Nasal cavity respiratory epithelium epithelial cell of viscerocranial mucosa (primary cell): ENCODE measurements at places on chromosomes 5 and 9. TPM values are rescaled to one million over a fixed set of nuclear protein-coding genes. Genes with fewer than 3 reads are reported as not detected.

TAF11L5 gene
- total RNA-seq: not detected in 2 replicates

CDC20B gene
- total RNA-seq: under 0.01 TPM in 1 of 2 replicates, not detected in the other

PCDHB3 gene
- under 0.01 and 0.57 TPM in 2 replicates for total RNA-seq

GCNT4 gene
- total RNA-seq: 3.4 and 5.4 TPM in 2 replicates

DDX41 gene
- 96.0 and 120 TPM in 2 replicates for total RNA-seq

PCSK5 gene
- 3.8 and 7.9 TPM in 2 replicates for total RNA-seq

F2RL1 gene
- 44.5 and 59.1 TPM in 2 replicates for total RNA-seq

MOB3B gene
- 0.68 and 4.1 TPM in 2 replicates for total RNA-seq

TMEM215 gene
- not detected in 2 replicates for total RNA-seq

SEMA6A gene
- total RNA-seq: 0.34 and 13.0 TPM in 2 replicates

PIP5KL1 gene
- total RNA-seq: 4.1 and 4.3 TPM in 2 replicates

TMC1 gene
- total RNA-seq: 0.71 and 1.0 TPM in 2 replicates

LHFPL2 gene
- 43.4 and 59.8 TPM in 2 replicates for total RNA-seq

HSPA9 gene
- 875 and 937 TPM in 2 replicates for total RNA-seq

ALDOB gene
- total RNA-seq: not detected in 2 replicates

TERT gene
- not detected in 2 replicates for total RNA-seq

ELOVL7 gene
- total RNA-seq: 11.5 and 42.0 TPM in 2 replicates

SPATA6L gene
- total RNA-seq: 2.7 and 3.3 TPM in 2 replicates

GOLGA1 gene
- 12.0 and 18.0 TPM in 2 replicates for total RNA-seq

DIRAS2 gene
- total RNA-seq: 0.07 TPM in 1 of 2 replicates, not detected in the other

SLC6A18 gene
- total RNA-seq: not detected in 2 replicates

RELL2 gene
- 12.7 and 16.1 TPM in 2 replicates for total RNA-seq

CARD9 gene
- total RNA-seq: 0.34 and 1.2 TPM in 2 replicates

CXCL14 gene
- total RNA-seq: 0.34 and 6.5 TPM in 2 replicates

MAN2A1 gene
- 123 and 141 TPM in 2 replicates for total RNA-seq

SPINK1 gene
- total RNA-seq: 0.78 and 1.0 TPM in 2 replicates

SRP19 gene
- 134 and 152 TPM in 2 replicates for total RNA-seq

MATR3 gene
- total RNA-seq: 186 and 265 TPM in 2 replicates

VDAC1 gene
- total RNA-seq: 366 and 398 TPM in 2 replicates

FGF1 gene
- total RNA-seq: under 0.01 and 0.64 TPM in 2 replicates

GDNF gene
- under 0.01 and 0.07 TPM in 2 replicates for total RNA-seq

LCNL1 gene
- not detected in 2 replicates for total RNA-seq

OR2K2 gene
- total RNA-seq: not detected in 2 replicates

FBXL7 gene
- total RNA-seq: under 0.01 and 3.1 TPM in 2 replicates

ZFP2 gene
- 1.0 and 1.7 TPM in 2 replicates for total RNA-seq

SLC23A1 gene
- under 0.01 TPM in 1 of 2 replicates, not detected in the other for total RNA-seq

PHF24 gene
- 0.14 and 0.68 TPM in 2 replicates for total RNA-seq

ENG gene
- total RNA-seq: 0.34 and 2.3 TPM in 2 replicates

TAF9 gene
- 102 and 108 TPM in 2 replicates for total RNA-seq

IGFBPL1 gene
- 0.07 TPM in 1 of 2 replicates, not detected in the other for total RNA-seq

FAM120AOS gene
- total RNA-seq: 47.3 and 55.7 TPM in 2 replicates

PCDHGA7 gene
- total RNA-seq: under 0.01 and 1.8 TPM in 2 replicates

DENND4C gene
- total RNA-seq: 81.3 and 124 TPM in 2 replicates

LRRC19 gene
- not detected in 2 replicates for total RNA-seq

SAP30L gene
- 27.3 and 38.4 TPM in 2 replicates for total RNA-seq

MTMR12 gene
- 20.5 and 25.2 TPM in 2 replicates for total RNA-seq

GFI1B gene
- not detected in 2 replicates for total RNA-seq

ARL14EPL gene
- not detected in 2 replicates for total RNA-seq
